ENCODE measurements at places on chromosomes 5 and 9.

DNA sequence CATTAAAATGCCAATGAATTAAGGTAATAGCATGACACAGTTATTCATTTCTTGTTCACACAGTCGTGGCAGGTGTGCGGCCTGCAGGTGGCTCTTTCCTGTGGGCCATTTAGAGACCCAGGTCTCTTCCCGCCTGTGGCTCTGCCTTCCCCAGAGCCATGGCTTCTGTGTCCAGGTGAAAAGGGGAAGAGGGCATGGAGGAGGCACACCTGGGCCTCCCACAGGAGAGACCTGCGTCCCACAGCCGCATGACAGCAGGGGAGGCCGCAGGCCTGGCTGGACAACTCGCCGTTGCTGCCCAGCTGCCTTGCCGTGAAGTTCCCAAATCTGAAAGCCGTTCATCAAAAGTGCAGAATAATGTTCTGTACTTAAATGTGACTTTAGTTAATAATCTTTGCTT, 14.4 kb upstream of the PLEKHG4B start:
- DNase-seq: no peak

GRCh38 chr9:38017149-38017884, 51.7 kb downstream of the SHB start:
- DNase-seq: peak; percentile 80

DNA sequence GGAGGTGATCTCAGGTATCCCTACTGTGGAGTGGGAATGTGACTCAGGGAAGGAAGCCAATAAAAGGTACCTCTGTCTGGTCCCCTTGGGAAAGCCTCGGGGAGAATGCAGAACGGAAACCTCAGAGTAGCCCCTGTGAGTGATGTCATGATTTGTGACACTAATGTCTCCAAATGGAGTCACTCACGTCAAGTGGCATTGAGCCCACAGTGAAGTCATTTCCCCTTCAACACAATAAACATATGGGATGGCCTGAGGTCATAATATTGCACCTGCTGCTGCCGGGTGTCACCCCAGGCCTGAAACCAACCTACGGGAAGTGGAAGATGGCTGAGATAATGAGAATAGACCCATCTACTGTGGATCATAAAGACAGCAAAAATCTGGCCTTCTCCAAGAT, 75.9 kb upstream of the GOLM1 start:
- DNase-seq: no peak

DNA sequence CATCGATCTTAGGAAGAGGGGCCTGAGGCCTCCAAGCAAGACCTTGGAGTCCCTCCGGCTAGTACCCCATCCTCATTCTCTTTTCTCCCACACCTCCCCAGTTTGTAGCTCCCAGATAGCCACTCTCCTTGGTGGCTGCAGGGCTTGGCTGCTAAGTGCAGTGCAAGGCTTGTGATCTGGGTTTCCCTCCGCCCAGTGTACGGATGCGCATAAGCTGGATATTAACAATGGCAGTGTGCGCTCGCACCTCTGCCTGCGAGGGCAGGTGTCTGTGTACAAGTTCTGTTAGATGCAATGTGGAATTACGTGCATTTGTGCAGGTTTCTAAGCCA, 71.0 kb upstream of the TBCA start:
- DNase-seq: no peak

DNA sequence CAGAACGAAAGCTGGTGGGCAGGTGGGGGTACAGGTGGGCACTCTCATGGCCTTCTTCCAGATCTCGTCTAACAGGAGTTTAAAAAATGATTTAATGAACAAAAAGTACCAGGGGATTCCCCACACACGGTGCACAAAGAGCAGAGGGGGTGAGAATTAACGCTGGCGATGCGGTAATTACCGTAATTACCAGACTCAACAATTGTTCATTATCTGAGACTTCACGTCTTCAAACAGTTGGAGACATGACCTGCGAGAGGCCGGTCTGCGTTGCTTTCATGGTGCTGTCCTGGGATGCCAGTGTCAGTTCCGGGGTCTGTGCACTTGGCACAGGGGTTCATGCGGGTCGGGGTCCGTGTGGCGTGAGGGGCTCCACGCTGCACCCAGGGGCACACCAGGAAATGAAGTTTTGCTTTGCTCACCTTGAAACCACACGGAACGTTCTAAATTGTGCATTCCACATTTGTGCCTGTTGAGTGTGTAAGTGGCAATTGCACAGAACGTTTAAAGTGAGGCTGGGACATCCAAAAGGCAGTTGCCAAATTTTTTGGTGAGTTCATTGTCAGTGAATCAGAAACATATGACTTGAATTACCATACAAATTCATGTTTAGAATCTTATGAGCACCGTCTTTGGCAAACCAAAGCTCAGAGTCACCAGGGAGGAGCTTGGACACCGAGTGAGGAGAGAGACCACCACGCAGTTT, 256.4 kb upstream of the IRX1 start:
- DNase-seq: no peak

- no peak for DNase-seq
Observed at GRCh38 chr5:169591636-169592035, 8.1 kb downstream of the SPDL1 start.

GRCh38 chr5:9626955-9627354, 3.2 kb downstream of the TAS2R1 start:
- DNase-seq: no peak

DNA sequence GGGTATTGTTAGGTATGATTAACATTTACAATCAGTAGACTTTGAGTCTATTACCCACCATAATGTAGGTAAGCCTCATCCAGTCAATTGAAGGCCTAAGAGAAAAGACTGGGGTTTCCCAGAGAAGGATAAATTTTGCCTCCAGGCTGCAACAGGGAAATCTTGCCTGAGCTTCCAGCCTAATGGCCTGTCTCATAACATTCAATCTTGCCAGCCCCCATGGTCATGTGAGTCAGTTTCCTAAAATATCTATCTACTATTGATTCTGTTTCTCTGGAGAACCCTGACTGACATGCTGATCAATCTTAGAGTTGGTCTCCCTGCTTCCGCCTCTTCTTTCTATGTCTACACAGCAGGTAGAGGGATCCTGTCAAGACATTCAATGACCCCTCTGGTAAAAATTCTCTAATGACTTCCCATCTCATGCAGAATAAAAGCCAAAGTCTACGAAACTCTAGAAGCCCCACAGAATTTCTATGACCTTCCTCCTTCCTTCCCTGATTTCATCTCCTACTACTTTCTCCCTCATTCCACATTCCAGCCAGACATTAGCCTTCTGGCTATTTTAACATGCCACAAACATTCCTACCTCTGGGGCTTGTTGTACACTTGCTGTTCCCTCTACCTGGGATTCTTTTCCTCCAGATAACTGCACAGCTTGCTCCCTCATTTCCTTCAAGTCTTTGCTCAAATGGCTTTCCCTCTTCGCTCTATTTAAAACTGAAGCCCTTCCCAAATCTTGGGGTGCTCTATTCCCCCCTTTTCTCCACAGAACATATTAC, 60.2 kb downstream of the FBXW11 start:
- no peak for DNase-seq

- DNase-seq: no peak
Observed at GRCh38 chr5:89988129-89988810, 421.3 kb downstream of the CETN3 start.

DNA sequence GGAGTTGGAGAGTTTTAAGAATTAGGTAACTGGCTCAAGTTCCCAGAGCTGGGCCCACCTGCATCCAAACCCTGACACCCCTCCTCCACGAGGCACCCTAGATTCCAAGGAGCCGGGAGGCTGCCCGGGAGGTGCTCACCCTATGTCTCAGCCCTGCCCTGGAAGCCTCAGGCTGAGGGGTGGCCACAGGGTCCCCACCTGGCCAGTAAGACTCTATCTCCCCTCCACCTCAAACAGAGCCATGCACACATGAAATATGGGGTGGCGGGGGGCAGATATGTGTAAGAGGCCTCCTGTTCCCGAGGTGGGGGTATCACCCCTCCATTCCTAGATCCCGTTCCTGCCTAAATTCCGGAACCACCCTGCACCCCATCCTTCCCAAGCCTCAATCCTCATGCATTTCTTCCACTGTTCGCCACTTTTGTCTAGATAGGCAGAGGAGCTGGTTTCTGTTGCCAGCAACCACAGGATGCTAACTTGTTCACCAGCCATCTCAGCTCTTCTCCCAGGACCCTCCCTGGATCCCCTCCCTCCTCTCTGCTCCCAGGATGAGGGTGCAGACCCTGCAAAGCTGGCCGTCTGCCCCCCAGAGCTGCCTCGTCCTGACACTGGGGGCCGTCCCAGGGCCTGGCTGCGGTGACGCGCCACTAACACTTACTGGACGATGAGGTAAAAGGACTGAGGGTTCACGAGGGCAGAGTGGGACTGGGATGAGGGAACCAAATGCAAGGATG, 44.1 kb downstream of the COL23A1 start:
- peak; percentile 7 for DNase-seq

DNA sequence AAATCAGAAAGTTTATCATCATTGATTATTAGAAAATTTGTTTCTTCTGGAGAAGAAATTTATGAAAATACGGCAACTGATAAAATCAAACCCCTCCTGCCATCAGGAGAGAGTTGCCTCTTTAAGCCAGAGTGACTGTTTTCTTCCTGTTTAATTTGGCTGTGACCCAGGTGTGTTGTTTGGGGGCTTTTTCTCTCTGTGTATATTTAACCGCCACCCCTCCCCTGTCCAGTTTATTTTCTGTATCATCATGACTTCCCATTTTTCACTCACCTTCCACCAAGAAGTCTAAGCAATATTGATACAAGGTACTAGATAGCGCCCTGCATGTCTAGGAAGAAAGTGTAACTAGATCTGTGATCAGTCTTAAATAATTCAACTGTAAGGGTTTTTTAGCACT, 50.1 kb downstream of the FAM78A start:
- no peak for DNase-seq

GRCh38 chr9:81893929-81894328, 34.3 kb upstream of the SPATA31D4 start:
- no peak for DNase-seq

DNA sequence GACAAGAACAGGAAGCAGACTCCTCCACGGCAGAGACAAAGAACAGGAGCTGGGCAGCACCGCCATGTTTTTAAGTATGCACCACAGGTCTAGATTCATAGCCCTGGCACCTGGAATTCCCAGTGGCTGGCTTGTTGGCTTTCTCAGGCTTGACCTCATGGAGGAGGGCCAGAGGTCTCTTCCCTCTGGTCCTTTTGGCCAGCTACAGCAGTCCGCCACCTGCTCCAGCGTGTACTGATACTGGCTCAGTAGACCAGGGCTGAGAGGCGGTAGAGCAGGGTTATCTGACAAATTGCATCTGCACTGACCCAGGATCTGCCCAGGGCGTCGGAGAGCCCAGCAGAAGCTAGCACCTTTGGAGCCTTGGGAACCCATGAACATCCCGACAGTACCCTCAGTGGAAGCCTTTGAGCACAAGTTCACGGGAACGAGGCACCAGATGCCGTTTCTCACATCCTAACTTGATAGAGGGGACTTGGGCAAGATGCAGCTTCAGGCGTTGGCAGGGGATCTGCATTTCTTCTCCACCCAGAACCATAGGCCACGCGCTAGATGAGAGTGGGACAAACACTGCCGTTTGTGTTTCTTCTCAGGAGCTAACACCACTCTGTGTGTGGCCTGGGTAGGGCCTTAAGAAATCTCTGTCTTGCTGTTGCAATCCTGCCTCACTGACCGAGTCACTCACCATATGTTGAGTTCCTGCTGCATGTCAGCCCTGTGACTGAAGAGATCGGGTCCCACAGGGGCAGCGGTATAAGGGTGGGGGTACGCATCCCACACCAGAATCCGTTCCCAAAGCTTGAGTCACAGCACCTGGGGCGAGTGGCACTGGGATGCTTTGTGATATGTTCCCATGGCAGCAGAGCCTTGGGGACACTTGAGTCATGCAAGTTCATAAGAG, 90.3 kb upstream of the OTULINL start:
- DNase-seq: no peak

- DNase-seq: no peak
Observed at GRCh38 chr5:11222169-11222568, 461.1 kb upstream of the DAP start.

Data from posterior cingulate gyrus (tissue), 11 donors.